ENCODE measurements at places on chromosomes 7 and 10.

- no peak for DNase-seq
Measured at GRCh38 chr7:1691601-1692514, 21.8 kb downstream of the ELFN1 start.

GRCh38 chr7:2042650-2043049 is 190.1 kb downstream of the MAD1L1 start:
- no peak for DNase-seq

DNA sequence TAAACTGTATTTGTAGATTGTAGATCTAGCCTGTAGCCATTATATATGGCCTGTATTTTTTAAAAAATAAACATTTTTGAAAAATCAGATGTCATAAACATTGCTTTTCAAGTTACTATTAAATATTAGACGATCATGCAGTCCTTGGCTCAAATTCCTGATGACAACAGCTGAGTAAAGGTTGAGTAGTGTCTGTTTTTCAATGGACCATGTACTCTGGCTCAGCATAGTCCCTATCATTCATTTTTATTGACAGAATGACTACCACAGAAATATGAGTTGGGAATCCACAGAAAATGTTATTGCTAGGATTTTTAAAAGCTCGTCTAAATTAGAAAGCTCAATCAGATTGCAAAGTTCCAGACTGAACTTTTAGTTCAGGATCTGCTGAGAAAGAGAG is 145.4 kb downstream of the SORCS1 start:
- no peak for DNase-seq

DNA sequence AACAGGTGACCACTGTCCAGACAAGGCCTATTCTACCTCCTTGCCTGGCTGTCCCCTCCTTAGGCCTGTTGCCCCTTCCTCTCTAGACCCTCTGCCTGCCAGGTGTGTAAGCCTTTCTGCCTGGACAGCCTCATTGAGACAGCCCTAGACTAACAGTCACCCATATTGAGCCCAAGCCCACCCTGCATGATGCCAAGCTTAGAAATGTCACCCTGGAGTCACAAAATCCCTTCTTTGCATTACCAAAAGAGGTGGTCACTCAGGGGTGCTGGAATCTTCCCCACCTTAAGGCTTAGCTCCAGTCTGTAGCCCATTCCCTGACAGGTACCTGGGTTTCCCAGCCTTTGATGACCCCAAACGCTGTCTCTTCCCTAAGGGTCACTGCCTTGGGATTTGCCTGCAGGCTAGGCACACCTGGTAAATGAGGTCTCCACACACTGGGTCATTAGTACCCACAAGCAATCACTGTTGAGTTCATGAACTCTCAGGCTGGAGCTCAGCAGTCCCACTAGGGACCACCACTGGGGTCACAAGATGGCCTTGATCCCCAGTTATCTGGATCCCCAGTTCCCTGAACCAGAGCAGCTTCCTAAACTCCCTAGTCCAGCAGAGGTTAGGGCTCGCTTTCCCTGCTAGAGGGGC is 54.9 kb upstream of the CAMK2B start:
- no peak for DNase-seq

- no peak for DNase-seq
Measured at GRCh38 chr7:96173781-96174180, 148.1 kb downstream of the SLC25A13 start.

DNA sequence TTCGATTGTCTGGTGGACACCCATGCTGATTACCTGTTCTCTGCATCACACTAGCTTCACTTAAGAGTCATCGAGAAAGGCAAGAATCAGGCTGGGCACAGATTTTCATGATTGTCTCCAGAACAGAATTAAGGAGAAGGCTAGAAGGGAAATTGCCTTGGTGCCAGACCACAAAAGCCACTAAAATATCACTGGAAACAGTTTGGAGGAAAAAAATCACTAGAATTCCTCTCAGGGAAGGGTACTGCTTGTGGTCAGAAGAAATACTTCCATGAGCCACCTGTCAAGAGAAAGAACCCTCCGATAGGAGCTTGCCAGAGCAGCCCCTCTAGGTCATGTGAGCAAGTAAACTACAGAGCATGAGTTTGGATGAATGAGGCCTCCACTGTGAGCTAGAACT is 269.3 kb upstream of the TEX47 start:
- no peak for DNase-seq

DNA sequence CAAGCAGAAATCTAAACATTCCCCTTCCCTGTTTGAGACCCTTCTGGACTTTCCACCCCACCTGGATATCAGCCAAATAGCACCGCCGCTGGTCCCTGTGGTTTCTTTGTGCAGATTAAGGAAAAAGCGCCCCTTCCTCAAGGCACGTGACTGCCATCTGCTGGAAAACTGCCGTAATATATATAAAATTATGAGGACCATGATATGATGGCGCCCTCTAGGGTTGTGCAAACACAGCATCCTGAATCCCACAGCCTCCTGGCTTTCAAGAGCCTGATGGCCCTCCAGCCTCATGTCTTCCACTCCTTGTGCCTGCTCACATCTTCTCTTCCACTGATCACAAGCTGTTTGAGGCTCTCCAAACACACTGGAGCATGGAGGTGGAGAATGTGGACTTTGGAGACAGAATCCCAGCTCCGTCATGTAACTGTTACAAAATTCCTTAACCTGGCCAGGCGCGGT is 121.3 kb downstream of the MYL10 start:
- no peak for DNase-seq

- DNase-seq = no peak
Measured at GRCh38 chr7:15662451-15662850, 24.0 kb downstream of the MEOX2 start.

DNA sequence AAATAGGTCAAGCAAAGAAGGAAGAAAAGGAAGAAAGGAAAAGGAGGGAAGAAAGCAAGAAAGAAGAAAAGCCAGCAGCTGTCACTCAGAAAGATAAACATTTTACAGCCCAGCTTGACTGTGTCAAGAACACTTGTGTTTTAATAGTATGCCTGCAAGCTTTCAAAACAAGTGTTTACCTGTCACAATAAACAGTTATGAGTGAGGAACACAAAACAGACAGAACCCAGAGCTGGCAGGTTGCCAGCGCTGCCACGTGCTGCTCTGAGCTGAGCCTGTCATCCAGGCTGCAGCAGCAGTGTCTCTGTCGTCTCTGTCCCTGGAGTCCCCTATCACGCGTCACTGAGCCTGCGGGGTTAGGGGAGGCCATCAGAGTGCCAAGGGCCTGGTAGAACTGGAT is 827.6 kb upstream of the AUTS2 start:
- DNase-seq = no peak

DNA sequence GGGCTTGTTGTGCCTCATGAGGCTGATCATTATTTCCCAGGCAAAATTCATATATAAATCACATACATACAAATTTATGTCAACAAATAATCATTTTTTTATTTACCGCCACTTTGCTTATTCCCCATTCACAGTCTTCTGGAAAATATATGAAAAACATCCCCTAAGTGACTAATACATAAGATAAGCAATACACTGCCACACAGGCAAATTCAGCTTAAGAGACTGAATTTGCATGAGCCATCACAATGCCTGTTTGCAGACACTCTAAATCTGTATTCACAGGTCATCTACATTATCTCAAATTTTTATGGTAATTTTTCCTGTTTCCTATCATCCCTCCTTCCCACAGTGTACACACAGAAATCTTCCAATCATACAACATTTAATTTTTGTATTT is 13.2 kb downstream of the OSBPL3 start:
- no peak for DNase-seq

DNA sequence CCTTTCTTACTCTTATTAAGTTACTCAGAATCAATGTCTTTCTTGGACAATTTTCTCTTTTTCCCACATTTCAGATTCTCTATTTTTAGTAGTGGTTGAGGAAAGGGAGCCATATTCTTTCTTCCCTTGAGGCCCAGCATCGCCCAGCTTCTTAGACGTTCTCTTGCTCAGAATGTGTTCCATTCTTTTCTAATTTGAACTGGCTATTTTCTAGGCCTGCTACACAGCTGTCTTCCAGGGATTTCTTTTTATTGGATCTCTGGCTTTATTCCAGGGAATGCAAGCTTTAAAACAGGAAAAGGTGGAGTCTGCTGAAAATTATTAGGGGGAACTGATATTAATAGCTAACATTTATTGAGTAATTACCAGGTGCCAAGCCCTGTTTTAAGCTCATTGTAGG is 58.3 kb downstream of the WIPF3 start:
- no peak for DNase-seq

DNA sequence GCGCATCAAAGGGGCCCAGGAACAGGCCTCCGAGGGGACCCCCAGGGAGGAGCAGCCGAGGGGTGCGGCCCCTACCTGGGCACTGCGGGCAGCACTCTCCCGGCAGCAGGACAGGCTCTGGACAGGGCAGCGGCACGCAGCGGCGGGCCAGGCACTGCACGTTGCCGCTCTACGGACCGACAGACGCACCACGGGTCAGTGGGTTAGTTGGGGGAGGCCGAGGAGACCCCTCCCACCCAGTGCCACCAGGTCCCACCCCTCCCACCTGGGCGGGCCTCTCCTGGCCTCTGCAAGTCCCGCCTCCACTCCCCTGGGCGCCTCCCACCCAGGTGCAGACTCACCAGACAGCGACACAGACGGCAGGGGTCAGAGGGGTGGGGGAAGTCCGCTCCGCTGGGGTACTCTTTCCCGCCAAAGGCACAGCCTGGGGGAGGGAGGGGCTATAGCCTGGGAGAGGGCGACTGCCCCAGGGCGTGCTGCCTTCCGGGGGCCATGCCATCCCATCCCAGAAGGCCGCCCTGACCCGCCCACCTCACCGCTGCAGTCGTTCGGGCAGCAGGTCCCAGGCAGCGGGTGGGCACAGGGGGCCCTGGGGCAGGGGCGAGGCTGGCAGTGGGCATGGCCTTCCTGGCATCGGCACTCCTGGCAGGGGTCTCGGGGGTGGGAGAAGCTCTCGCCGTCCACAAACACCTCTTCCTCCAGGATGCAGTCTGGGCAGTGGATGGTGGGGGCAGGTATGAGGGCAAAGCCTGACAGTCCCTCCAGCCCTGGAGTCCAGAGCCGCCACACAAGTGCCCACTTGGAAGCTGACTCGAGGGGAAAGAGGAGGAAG is 19.2 kb downstream of the KCP start:
- no peak for DNase-seq

- no peak for DNase-seq
Measured at GRCh38 chr10:89263531-89263930, 12.0 kb upstream of the LIPA start.

DNA sequence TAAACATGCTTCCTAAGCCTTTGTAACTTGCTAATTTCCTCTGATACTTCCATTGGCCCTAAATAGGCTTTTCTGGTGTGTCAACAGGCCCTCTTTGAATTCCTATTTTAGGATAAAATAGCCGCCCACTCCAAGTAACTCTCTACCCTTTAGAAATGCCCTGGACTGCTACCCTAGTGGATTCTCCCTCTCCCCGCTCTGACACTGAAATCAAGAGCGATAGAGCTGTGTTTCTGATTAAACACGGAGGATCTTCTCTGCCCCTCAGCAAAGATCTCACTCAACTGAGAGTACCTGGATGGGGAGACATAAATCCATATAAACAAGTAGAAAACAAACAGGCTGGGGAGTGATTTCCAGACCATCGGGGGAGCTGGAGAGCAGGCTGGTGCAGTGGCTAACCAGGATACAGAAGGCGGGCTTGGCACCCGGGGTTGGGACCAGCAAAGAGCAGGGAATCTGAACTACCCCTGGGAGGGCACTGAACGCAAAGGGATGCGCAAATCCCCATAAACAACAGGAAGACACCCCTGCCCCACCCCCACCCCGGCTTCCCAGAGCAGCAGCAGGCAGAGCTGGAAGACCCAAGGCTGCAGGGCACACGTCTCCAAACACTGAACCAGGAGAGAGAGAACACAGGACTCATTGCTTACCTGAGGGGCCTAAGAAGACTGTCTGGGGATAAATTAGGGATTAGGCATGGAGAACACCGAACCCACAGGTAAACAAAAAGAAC is 2.5 kb downstream of the ASB13 start:
- no peak for DNase-seq

DNA sequence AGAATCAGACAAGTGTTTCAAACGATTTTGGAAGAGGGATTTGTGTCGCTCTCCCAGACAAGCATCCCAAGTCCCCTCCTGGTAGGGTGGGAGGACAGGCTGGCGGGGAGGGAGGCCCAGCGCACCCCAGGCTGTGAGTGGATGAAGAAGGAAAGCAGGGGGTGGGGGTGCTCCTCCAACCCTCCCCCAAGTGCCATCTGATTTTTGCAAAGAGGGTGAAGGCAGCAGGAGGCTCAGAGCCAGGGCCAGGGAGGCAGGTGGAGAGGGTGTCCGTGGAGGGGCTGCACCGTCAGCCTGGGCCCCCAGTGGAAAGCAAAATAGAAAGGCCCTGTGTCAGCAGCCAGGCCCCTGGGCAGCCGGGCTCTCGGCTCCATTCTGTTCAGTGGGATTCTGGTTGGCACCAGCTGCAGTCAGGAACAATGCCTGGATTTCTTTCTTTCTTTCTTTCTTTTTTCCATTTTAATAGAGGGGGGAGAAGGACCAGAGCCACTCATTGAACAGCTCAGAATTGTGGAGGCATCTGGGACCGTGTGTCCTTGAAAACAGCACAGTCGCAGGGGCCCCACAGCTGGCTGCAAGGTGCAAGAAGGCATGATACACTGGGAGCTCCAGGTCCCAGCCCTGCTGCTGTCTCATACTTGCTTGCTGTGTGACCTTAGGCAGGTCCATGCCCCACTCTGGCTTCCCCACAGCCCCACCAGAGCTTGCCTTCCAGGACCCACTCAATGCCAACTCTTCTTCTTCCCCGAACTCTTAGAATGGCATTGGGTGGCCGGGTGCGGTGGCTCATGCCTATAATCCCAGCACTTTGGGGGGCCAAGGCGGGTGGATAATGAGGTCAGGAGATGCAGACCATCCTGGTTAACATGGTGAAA is 7.1 kb upstream of the ZMIZ1 start:
- DNase-seq = no peak
